ENCODE measurements at places on chromosomes 1 and 21. TPM values are rescaled to one million over a fixed set of nuclear protein-coding genes. Genes with fewer than 3 reads are reported as not detected.

DNA sequence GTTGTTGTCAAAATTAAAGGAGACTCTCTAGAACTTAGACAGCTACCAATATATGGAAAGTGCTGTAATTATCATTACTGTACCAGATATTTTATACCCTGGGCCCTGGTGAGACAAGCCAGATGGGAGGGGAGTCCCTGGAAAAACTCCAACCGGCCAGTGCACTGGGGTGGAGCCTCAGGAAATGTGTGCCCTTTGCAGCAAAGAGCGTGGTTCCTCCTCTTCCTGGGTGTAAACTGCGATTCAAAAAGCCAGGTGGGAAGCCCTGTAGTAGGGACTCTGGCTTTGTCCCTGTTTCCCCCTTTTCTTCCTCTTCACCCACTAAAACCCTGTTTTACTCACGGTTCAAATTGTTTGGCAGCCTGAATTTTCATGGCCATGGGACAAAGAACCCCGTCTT, 812.3 kb downstream of the PLA2G4A start:
- no peak overlapping the region for H3K4me3 ChIP-seq
- no peaks in the 10 kb centered on the region for H3K4me1 ChIP-seq
- no peaks in the 10 kb centered on the region for H3K27me3 ChIP-seq
- no peak overlapping the region for H3K27ac ChIP-seq
- no peak for DNase-seq

DNA sequence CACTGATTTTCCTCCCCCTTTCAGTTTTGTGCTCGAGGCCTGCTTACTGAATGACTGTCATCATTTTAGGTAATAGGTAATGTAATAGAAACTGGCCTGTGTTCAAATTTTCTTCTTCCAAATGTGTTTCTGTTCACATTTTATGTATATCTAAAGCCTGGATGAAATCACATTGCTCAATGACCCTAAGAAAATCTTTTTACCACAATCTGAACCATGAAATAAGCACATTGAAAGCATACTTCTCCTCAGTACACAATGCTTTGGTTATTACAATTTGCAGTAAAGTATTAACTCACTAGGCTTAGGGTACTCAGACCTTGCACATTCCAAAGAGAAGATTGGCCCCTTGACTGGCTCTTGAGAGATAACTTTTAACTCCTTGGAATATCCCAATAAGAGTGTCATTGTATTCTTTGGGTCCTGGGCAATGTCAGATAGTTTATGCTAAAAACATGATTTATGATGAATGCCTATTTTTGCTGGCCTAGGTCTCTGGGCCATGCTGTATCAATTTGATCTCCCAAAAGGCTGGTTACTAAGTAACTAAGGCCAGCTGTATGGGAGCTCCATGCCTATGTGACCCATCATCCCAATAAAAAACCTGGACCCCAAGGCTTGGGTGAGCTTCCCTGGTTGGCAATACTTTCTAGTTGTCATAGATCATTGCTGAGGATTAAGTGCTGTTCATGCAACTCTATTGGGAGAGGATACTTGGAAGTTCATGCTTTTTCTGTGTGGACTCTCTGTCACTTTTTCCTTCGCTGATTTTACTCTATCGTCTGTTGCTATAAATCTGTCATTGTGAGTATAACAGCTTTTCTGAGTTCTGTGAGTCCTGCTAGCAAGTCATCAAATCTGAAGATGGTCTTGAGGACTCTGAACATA, 293.9 kb downstream of the GRIK1 start:
- no peaks in the 10 kb centered on the region for H3K4me1 ChIP-seq
- no peaks in the 10 kb centered on the region for H3K36me3 ChIP-seq
- peaks cover 2% of the 10 kb centered on the region for H3K27me3 ChIP-seq

- H3K27me3 ChIP-seq: no peaks in the 10 kb centered on the region
- DNase-seq: no peak
- no peak overlapping the region for H3K4me3 ChIP-seq
- H3K27ac ChIP-seq: peak overlapping the region; percentile 16
- peaks cover 35% of the 10 kb centered on the region for H3K4me1 ChIP-seq
Observed at GRCh38 chr1:46672696-46673095, 1.0 kb downstream of the TEX38 start.

KRTAP11-1 gene
- total RNA-seq: not detected

DNALI1 gene
- not detected for total RNA-seq

DNA sequence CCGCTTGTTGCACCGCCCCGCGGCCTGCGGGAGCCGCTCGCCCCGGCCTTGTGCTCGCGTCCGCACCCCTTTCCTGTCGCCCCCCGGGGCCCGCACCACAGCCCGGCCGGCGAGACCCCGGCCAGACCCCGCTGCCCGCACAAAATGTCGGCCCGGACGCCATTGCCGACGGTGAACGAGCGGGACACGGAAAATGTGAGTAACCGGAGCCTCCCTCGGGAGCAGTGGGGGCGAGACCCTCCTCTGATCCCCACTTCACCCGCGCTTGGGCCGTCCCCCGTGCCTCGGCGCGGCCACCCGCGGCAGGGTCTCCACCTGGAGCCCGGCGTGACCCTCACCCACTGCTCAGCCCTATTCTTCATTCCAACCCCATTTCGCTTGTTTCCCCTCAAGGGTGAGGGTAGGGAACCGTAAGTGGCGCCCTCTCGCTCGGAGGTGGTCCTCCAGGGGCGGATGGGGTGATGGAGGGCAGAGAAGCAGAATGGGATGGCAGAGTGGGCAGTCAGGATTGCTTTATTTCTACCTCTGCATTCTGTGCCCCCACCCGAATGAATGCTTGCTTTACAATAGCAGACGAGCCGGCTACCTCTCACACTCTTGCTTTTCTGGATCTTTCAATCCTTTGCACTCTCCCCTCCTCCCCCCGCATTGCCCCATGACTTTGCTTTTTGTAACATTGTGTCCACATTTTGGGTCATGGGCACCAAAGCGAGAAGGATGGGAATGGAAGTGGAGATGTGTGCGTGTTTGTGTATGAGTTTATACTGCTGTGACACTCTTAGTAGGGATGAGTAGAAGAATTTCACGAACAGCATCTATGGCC, 954 bp downstream of the MARK1 start:
- H3K27ac ChIP-seq: no peak overlapping the region
- no peak for DNase-seq
- H3K4me1 ChIP-seq: peaks cover 12% of the 10 kb centered on the region
- peak overlapping the region; percentile 54 for H3K4me3 ChIP-seq
- H3K36me3 ChIP-seq: no peaks in the 10 kb centered on the region
- H3K27me3 ChIP-seq: peaks cover 53% of the 10 kb centered on the region

DNA sequence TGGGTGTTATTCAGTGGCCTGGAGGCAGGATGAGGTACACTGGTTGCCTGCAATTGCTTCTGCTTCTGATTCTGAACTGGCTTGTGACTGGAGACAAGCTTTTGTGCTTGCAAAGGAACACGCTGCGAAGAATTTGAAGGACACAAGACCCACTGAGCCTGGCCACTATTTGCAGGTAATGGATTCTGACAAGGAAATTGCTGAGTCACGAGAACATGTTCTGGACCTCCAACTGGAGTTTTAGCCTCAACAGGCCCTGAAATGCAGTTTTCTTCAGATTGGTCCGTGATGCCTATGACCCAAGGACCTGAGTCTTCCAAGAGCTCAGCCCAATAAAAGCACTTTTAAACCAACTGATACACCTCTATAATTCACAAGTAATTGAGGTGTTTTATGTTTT, 4.6 kb downstream of the RAB3GAP2 start:
- no peak for DNase-seq
- peaks cover 47% of the 10 kb centered on the region for H3K36me3 ChIP-seq
- H3K4me3 ChIP-seq: no peak overlapping the region
- peaks cover 29% of the 10 kb centered on the region for H3K4me1 ChIP-seq
- no peak overlapping the region for H3K27ac ChIP-seq

FMOD gene
- 5.8 TPM for total RNA-seq

DNA sequence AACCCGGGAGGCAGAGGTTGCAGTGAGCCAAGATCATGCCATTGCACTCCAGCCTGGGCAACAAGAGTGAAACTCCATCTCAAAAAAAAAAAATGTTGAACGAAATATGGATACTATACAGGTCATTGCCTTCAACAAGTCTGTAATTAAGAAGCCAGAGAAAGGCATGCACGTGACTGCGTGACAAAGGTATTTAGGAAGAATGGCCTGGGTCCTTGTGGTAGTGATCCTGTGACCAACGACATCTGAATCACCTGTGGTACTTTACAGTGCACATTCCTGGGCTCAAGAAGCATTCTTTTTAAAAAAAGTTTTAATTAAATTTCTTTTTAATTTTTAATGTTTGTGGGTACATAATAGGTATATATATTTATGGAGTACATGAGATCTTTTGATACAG, 115.0 kb downstream of the GREM2 start:
- peaks cover 4% of the 10 kb centered on the region for H3K27me3 ChIP-seq
- H3K4me3 ChIP-seq: no peak overlapping the region
- DNase-seq: no peak

PTPRF gene
- 1.0 TPM for total RNA-seq

DNA sequence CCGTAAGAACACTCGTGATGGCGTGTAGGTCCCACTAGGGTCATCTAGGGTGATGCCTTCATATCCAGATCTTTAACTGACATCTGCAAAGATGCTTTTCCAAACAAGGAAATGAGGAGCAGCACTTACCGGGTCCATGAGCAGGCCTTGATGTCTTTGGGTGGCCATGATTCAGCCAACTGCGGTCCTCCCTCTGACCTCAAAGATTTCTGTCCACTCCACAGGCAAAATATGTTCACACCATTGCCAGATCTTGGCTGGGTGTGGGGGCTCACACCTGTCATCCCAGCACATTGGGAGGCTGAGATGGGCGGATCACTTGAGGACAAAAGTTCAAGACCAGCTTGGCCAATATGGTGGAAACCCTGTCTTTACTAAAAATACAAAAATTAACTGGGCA, 18.2 kb downstream of the TRPM2 start:
- no peak for DNase-seq
- H3K4me1 ChIP-seq: peaks cover 17% of the 10 kb centered on the region
- no peak overlapping the region for H3K27ac ChIP-seq
- no peak overlapping the region for H3K4me3 ChIP-seq

DNA sequence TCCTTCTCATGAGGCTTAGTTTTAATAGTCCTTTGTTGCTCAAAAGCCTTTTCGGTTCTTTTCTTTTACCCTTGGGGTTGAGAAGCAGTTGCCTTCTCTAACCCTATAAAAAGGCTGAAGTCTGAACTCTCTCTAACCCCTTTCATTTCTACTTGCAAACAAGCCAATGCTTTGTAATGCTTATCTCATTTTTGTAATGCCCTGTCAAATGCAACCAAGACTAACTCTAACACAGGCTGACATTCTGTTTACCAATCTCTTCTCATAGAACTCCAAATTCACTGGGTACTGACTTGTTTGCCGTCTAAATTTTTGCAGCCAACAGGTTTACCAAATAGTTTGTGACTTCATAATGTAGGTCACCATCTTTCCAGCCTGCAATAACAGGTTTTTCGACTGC, 233.9 kb upstream of the SNX7 start:
- H3K4me1 ChIP-seq: no peaks in the 10 kb centered on the region
- no peak overlapping the region for H3K4me3 ChIP-seq
- no peak for DNase-seq
- no peak overlapping the region for H3K27ac ChIP-seq
- no peaks in the 10 kb centered on the region for H3K27me3 ChIP-seq

MYOC gene
- total RNA-seq: not detected

- no peaks in the 10 kb centered on the region for H3K4me1 ChIP-seq
- H3K36me3 ChIP-seq: no peaks in the 10 kb centered on the region
- H3K27me3 ChIP-seq: no peaks in the 10 kb centered on the region
- H3K27ac ChIP-seq: no peak overlapping the region
- DNase-seq: no peak
Observed at GRCh38 chr1:68213843-68214242, 18.5 kb downstream of the WLS start.

DEGS1 gene
- 10.1 TPM for total RNA-seq

PLA2G2A gene
- total RNA-seq: not detected

MEF2D gene
- 32.8 TPM for total RNA-seq

GRCh38 chr1:23561813-23562100, 2.5 kb upstream of the ID3 start:
- no peak overlapping the region for H3K27ac ChIP-seq
- peaks cover 43% of the 10 kb centered on the region for H3K4me1 ChIP-seq
- no peak overlapping the region for H3K4me3 ChIP-seq
- no peak for DNase-seq

OR2T29 gene
- not detected for total RNA-seq

SRSF11 gene
- 173 TPM for total RNA-seq

HEATR1 gene
- total RNA-seq: 71.6 TPM

DNA sequence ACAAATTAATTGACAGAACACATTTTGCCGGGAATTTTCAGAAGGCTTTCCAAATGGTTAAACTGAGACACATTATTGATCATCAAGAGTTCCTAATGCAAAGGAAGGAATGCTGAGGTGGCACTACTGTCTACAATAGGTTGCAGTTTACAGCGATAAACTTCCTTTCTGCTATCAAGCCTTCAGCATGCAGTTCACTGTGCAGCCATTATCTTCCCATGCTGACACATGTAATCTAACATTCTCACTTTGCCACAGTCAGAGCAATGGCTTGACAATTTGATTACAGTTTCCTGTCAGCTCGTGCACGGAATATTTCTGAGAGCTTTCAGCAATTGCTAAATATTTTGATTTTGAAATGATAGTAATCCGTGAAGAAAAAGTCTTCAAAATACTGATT, 166.9 kb upstream of the PRMT6 start:
- H3K4me1 ChIP-seq: no peaks in the 10 kb centered on the region
- no peak overlapping the region for H3K27ac ChIP-seq
- H3K27me3 ChIP-seq: peaks cover 3% of the 10 kb centered on the region
- no peak for DNase-seq
- H3K4me3 ChIP-seq: no peak overlapping the region

GRCh38 chr1:32464716-32465577, at the start of gene ZBTB8B:
TSS of gene ZBTB8B (plus strand) at chr1:32465072. CDS start at chr1:32470625, 5,553 bp downstream.
- no peak within 1 kb of the TSS for H3K27ac ChIP-seq
- peak; percentile 48 for DNase-seq
- H3K27me3 ChIP-seq: peaks cover 36% of the 10 kb centered on the region
- no peaks in the 10 kb centered on the region for H3K36me3 ChIP-seq

DNA sequence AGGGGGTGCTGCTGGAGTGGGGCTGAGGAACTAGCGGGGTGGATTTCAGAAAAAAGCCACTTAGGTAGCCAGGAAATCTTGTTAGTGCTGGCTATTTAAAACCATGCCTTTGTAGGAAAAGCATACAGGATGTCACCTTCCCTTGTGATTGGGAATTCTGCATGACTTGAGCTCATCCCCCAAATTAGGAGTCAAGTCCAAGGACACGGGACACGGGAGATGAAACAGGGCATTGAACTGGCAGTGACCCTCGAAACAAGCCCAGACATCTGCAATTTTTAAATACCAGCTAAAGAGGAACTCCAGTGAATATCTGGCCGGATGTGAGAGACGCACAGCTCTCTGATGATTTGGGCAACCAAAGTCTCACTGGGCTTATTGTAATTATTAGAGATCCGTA, 32.8 kb downstream of the C2CD2 start:
- H3K4me3 ChIP-seq: no peak overlapping the region
- H3K4me1 ChIP-seq: peaks cover 47% of the 10 kb centered on the region
- no peak for DNase-seq
- no peak overlapping the region for H3K27ac ChIP-seq
- peaks cover 4% of the 10 kb centered on the region for H3K36me3 ChIP-seq
- no peaks in the 10 kb centered on the region for H3K27me3 ChIP-seq

TAS1R1 gene
- not detected for total RNA-seq

RIIAD1 gene
- not detected for total RNA-seq
